ENCODE measurements at places on chromosomes 4 and X. TPM values are rescaled to one million over a fixed set of nuclear protein-coding genes. Genes with fewer than 3 reads are reported as not detected.

The CENPE gene
- 6.1 TPM for total RNA-seq

The NR3C2 gene
- 13.1 TPM for total RNA-seq

DNA sequence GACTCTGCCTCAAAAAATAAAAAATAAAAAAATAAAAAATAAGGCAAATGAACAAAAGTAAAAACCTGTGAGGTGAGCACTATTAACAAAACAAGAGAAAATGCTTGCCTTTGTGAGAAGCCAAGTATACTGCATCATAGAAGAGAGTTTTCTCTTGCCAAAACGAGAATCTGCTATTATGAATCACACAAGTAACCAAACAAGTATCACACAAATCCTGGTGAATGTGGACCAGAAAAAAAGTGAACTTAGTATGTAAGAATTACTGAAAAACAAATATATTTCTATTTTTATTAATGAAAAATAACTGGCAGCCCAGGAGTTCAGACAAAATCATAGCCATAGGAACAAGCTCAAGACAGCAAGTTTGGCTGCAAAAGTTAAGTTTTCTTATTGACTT, 193.5 kb downstream of the PDGFC start:
- no peak for DNase-seq

The MCF2 gene
- total RNA-seq, result not detected

The ZAR1 gene
- total RNA-seq, result not detected

DNA sequence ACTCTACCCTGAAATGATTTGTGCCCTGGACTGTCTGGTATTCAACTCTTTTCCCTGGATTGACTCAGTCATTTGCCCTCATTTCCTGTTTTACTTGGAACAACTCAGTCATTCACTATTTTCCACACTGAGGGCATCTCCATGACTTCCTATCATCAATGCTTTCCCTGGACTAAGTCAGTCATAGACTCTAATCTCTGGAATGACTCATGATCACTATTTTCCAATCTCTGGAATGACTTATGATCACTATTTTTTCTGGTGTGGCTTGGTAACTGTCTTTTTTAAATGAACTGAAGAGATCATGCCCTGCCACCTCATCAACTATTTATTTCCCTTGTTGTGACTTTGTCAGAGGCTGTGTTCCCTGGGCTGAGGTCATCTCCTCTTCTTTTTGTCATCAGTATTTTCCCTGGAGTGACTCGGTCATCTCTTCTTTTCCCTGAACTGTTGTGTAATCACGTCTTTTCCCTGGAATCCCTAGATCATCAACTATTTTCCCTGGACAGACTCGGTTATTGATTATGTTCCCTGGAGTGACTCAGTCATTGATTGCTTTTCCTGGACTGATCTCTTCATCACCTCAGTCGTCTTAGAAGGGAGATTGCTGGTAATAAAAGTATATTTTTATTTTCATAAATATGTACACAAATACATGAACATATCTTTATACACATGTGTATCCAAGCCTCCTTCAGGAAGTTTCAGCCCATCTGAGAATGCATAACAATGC, 327.1 kb upstream of the VCX start:
- no peak for DNase-seq

The CCSER1 gene
- 5.3 TPM for total RNA-seq

- DNase-seq, result peak; percentile 25
Measured at GRCh38 chrX:69285401-69285877, 120.2 kb upstream of the PJA1 start.

DNA sequence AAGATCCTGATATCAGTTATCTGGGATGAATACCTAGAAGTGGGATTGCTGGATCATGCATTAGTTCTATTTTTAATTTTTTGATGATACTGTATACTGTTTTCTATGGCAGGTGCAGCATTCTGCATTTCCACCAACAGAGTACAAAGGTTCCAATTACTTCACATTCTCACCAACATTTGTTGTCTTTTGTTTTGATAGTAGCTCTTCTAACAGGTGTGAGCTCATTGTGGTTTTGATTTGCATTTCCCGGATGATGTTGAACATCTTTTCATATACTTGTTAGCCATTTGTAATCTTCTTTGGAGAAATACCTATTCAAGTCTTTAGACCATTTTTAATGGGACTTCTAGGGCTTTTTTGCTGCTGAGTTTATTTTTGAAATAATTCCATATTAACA, 139.2 kb upstream of the AMOT start:
- DNase-seq, result no peak

GRCh38 chr4:109079201-109079600, 223.3 kb downstream of the COL25A1 start:
- DNase-seq, result no peak

The FGF13 gene
- total RNA-seq, result 6.5 TPM

DNA sequence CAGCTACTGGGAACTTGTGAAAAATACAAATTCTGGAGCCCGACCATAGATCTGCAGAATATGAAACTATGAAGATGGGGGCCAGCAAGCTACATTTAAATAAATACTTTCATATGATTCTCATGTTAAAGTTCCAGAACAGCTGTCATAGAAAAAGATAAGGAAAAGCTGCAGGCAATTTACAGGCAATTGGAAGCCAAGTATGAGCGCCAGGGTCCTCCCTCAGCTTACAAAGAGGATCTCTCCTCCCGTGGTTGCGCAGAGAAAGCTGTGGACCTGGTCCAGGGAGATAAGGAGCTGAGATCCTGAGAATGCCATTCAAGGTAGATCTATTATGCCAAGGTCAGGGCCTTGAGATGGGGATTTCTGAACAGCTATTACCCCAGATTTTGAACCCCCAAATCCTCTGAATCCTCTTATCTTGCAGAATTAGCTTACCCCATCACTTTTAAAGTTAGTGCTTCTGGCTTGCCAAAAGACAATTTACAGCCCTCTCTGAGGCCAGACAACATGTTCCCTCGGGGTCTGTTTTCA, 25.6 kb upstream of the FRAS1 start:
- DNase-seq, result no peak

DNA sequence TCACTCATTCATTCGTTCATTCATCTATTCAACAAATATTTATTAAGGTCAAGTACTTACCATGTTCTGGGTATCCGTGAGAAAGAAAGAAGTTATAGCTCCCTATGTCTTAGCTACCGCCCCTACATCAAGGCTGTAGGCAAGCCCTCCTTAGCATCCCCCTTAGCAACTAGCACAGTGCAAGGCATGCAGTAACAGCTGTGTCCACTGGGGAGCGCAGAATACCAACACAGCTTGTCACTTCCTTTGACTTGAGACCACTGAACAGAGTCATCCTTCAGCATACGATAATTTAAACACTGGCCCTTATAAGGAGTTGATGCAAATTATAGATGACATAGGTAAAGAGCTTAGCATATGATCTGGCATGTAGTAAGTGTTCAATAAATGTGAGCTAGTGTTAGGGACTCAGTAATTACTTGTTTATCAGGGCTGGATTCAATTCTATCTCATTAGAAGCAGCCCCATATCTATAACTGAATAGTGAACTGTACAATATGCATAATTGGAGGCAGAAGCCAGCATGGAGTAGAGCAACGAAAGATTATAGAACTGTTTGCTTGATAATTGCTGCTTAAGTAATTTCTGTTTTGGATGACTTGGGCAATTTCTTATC, 8.7 kb downstream of the KIAA1210 start:
- peak; percentile 51 for DNase-seq

DNA sequence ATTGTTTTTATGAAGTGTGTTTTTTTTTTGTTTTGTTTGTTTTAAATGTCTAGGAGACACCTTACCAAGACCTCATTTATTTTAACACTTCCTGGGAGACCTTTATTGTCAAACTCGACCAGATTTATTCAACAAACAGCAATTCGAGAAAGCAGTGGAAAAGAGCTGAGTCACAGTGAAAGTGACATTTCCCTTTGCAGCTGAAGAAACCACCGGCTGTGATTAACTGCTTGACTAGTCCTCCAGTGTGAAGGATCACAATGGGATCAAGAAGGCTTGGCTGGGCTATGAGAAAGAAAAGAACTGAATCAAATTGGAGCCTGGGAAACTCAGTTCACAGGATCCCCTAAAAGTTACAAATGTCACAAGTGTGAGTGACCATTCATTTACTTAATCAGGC, 11.9 kb upstream of the ADH7 start:
- DNase-seq, result no peak

GRCh38 chr4:71251261-71251660, 87.6 kb upstream of the SLC4A4 start:
- DNase-seq, result no peak

DNA sequence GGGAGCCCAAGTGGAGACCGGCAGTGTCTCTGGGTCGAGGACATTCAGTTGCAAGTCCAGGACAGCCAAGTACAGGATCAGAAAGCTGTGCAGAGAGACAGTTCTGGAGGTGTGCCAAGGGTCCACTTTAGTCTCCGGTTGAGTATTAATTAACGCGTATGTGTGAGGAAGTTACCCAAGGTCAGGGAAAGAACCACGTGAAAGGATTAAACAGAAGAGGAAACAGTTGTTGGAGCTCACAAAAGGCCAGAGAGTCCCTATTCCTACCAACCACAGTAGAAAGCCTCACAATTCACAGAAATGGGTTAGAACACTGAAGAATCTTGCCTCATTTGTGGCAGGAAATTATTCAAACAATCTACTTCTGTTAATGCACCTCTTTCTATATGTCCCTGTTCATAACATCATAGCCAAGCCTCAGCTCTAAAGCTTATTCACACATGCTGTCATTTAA, 17.9 kb upstream of the NSUN7 start:
- no peak for DNase-seq

DNA sequence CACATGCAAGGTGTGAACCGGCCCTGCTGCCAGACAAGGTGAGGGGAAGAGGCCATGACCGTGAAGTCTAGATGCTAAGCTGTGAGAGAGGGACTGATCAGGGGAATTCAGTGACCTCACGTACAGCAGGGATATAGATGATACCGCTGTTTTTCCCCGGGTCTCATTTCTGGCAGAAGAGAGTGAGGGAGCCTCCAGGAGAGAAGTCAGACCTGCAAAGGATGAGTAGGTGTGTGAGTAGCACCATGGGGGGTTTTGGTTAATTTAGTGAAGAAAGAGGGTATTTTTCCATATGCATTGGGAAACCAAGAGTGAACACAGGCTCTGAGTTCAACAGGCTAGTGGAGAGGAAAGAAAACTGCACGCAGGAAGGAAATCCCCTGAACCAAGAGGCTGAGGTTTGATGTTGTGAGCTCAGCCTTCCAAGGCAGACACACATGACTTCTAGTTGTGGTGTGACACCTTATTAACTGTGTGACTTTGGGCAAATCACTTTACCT, 127.6 kb upstream of the GATB start:
- no peak for DNase-seq

The XAGE1A gene
- not detected for total RNA-seq

DNA sequence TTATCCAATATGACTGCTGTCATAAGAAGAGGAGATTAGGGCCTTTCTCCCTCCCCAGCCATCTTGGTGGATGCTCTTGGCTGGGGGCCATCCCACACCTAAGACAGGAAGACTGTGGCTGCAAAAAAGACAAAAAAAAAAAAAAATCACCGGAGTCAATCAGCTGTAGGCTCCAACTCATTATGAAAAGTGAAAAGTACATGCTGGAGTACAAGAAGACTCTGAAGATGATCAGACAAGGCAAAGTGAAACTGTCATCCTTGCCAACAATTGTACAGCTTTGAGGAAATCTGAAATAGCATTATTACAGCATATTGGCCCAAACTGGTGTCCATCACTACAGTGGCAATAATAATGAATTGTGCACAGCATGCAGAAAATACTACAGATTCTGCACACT, 5.2 kb downstream of the EGFL6 start:
- DNase-seq, result no peak

DNA sequence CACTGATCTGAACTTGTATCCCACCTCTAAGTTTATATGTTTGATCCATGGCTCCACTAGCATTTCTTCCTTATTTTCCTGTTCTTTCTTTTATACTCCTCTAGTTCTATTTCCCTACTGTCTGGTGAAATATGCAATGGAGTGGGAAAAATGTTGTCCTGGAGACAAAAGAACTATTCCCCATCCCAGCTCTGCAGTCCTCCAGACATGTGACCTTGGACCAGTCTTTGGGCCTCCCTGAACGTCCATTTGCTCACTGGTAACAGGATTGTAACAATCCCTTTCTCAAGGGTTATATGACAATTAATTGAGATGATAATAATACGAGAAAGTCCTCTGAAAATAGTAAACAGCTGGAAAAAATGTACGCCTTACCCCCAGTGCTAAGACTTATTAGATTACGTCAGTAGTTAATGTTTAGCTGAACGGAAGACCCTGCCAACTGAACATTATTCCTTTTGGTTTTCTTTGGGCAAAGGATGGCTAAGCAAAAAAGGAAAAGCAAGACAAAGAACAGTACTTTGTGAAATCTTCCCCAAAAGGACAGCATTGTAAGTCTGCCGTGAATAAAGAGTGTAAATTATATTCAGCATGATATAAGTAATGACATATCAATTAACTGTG, 302.3 kb upstream of the PPARGC1A start:
- DNase-seq, result no peak

GRCh38 chr4:4984186-4984585, 35.1 kb downstream of the CYTL1 start:
- no peak for DNase-seq

All from tibial nerve (tissue), 4 donors.